Mesenteric fat pad (tissue), 1 donor: ENCODE measurements at places on chromosomes 11 and 22. TPM values are rescaled to one million over a fixed set of nuclear protein-coding genes. Genes with fewer than 3 reads are reported as not detected.

MYEOV gene
- 31.4 TPM for total RNA-seq

HEPN1 gene
- total RNA-seq = not detected

CNTN5 gene
- total RNA-seq = not detected

PLAAT4 gene
- total RNA-seq = 13.0 TPM

OR8A1 gene
- total RNA-seq = not detected

KRTAP5-10 gene
- not detected for total RNA-seq

LTBP3 gene
- total RNA-seq = 91.9 TPM

SOX10 gene
- total RNA-seq = not detected

CST6 gene
- total RNA-seq = not detected

SLC37A2 gene
- total RNA-seq = 17.5 TPM

GP1BB gene
- 1.8 TPM for total RNA-seq

LRRN4CL gene
- total RNA-seq = 88.9 TPM
